ENCODE measurements at places on chromosomes 1 and 21.

DNA sequence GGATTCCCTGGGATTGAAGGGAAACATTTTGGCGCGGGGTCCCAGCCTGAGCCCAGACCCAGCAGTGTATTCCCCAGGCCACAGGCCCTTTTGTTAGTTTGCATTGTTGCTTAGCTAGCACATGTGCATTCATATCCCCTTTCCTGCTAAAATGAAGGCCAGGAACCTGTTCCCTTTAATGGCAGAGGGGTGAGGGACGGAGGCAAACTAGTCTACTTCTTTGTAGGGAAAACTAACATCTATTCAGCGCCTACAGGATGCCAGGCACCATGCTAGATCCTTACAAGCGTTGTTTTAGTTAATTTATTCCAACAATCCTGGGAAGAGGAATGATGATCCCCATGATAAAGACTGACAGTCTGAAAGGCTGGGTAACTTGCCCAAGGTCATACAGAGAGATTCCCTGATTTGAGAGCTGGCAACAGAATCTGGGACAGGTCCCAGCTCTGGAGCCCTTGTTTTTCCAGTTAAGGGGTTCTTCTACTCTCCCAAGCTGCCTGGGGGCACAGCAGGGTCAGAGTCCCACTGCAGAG lies 595 bp upstream of the E2F2 start:
- DNase-seq = no peak

DNA sequence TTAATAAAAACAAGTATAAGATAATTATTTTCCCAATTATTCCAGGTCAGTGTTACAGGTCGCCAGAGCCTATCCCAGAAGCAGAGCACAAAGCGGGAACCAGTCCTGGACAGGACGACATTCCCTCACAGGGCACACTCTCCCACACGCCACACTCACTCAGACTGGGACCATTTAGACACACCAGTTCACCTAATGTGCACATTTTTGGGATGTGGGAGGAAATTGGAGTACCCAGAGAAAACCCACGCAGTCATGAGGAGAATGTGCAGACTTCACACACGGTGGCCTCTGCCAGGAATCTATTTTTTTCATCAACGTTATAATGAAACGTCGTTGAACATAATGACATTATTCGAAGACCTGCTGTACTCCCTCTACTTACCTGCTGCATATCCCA lies 20.5 kb upstream of the NRDC start:
- DNase-seq = no peak

- DNase-seq = no peak
Measured at GRCh38 chr1:88640060-88640459, 44.0 kb upstream of the PKN2 start.

DNA sequence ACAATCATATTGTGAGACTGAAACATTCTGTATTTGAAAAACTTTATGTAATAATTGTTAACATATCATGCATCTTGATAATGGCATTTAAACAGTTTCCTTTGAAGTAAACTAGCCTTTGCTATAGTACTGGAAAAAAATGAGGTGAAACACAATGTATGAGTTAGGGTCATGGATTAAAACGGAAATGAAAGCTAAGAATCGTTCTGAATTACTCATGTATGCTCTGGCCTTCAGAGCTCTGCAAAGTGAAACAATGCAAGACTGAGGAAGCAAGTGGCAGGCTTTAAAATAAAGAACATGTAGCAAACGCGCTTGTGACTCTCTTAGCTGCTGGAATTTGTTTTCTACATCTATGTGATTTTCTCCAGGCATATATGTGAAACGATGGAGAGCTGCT lies 317.1 kb downstream of the DPYD start:
- DNase-seq = no peak

GRCh38 chr1:180092931-180093650 lies 61.6 kb upstream of the QSOX1 start:
- DNase-seq = no peak

DNA sequence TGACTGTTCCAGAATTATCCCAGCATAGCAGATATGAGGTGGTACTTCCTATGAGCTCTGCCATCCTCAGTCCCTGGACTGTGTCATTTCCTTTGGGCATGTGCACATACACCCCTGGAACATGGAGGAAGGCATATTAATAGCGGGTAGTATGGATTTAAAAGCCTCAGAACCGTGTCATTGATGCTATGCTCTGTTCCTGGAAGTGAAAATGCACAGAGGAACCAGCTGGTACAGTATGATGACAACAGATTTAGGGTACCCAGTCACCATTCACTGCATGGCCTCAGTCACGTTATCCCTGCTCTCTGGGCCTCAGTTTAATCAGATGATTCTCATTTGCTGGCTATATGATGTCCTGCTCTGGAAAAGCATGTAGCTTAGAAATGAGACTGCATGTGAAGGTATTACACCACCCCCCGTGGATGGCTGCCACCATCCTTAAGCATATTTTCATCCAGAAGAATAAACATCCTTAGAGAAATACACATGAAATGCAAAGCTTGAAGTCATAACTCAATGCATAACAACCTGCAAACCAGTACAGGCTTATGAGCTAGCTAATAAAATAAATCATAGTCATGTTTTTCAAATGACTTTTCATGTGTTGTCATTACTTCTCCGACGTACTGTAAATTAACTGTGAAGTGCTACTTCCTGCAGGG lies 37.8 kb downstream of the SETD4 start:
- DNase-seq = no peak

- no peak for DNase-seq
Measured at GRCh38 chr1:94463765-94464330, 45.7 kb downstream of the ABCD3 start.

- DNase-seq = no peak
Measured at GRCh38 chr1:37020653-37021277, 13.6 kb downstream of the GRIK3 start.

- DNase-seq = no peak
Measured at GRCh38 chr1:180982422-180982821, 40.2 kb downstream of the STX6 start.

- DNase-seq = no peak
Measured at GRCh38 chr21:36384885-36385232, 333 bp upstream of the CHAF1B start.

DNA sequence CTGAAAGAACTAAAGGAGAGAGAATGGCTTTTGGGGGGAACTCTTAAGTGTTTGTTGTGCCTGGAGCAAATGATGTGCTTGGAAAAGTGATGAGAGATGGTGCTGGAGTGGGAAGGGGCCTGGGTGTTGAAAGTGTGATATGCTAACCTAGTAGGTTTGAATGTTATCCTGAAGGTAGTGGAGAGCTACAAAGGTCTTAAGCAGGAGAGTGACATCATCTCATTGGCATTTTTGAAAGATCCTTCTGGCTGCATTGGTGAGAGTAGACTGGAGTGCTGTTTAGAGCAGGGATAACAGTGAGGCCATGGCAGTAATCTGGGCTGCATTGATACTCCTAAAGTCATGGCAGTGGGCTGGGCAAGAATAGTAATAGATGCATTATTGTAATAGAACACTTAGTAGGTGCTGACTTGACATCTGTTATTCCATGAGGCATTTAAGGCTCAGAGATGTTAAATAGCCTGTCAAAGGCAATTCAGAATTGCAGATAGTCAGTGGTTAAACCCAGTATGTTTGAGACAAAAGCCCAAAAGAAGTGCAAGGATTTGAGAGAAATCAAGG lies 44.5 kb downstream of the MDM4 start:
- no peak for DNase-seq

GRCh38 chr1:185418472-185418871 lies 101.4 kb upstream of the IVNS1ABP start:
- DNase-seq = no peak

- no peak for DNase-seq
Measured at GRCh38 chr1:29349871-29350491, 113.7 kb downstream of the PTPRU start.

DNA sequence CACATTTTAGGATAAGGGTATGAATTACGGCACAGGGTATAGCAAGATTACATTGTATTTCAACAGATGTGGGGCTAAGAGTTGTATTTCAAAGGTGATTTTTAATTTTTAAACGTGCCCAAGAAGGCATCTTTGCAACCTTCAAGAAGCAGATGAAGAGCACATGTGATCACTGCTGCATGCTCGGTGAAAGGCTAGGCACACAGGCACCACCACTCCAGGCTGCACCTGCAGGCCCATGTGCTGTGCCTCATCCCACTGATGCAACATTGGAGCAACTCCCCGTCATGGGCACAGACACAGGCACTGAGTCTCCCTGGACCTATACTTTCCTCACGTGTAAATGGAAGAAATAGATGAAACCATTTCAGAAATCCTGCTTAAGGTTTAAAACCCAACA lies 23.5 kb downstream of the UBE2G2 start:
- DNase-seq = no peak

DNA sequence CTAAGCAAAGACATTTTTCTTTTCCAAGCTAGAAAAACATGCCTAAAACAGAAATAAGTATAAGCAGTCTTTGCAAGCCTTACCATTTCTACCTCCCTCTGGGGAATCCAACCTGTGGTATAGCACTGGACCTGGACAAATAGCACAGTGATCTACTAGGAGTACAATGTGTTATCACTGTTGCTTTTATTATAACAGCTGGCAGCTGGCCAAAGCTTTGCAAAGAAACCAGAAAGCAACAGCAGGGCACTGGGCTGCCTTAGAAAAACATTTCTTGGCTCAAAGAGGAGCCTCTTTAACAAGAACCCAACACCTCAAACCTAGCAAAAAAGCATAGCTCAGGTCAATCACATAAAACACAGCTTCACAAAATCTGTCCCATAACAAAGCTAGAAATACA lies 294.5 kb upstream of the GREM2 start:
- DNase-seq = no peak

GRCh38 chr1:76029331-76029730 lies 45.2 kb upstream of the ST6GALNAC3 start:
- no peak for DNase-seq

- DNase-seq = peak; percentile 60
Measured at GRCh38 chr1:223706077-223706973, 6.0 kb upstream of the CAPN2 start.

DNA sequence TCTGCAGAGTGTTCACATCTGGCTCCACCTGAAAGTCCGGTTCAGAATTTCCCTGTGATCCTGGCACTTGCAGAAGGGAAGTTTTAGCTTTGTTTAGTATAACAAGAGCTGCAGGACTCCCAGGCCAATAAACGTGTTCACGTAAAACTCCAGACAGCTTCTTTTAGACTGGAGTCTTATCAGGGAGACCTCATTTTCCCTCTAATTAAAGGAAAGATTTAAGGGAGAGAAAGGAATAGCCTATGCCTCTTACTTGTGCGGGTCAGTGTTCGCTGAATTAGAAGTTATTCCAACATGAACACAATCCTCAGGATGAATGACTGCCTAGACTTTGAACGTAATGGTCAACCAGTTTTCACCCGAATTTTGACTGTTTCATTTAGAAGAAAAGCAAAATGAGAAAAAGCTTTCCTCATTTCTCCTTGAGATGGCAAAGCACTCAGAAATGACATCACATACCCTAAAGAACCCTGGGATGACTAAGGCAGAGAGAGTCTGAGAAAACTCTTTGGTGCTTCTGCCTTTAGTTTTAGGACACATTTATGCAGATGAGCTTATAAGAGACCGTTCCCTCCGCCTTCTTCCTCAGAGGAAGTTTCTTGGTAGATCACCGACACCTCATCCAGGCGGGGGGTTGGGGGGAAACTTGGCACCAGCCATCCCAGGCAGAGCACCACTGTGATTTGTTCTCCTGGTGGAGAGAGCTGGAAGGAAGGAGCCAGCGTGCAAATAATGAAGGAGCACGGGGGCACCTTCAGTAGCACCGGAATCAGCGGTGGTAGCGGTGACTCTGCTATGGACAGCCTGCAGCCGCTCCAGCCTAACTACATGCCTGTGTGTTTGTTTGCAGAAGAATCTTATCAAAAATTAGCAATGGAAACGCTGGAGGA lies 202.1 kb upstream of the SGIP1 start:
- DNase-seq = no peak

GRCh38 chr1:238964631-238965030 lies 421.7 kb upstream of the CHRM3 start:
- DNase-seq = no peak

DNA sequence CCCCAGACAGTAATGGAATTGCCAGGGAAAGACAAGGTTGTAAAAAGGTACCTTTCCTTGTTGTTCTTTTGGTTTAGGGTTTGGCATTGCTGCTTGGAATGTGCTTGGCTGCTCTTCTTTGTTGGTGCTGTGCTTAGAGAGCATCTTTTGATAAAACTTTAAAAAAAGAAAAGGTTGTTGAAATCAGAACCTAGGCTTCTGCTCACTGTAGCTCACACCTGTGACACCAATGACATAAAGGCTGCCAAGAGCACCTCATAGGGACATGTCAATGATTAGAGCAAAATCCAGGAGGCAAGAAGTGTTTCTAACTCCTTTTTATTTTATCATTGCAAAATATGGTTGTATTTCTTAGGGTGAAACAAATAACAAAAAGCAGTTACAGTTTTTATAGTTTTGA lies 28.9 kb downstream of the CLEC20A start:
- no peak for DNase-seq

DNA sequence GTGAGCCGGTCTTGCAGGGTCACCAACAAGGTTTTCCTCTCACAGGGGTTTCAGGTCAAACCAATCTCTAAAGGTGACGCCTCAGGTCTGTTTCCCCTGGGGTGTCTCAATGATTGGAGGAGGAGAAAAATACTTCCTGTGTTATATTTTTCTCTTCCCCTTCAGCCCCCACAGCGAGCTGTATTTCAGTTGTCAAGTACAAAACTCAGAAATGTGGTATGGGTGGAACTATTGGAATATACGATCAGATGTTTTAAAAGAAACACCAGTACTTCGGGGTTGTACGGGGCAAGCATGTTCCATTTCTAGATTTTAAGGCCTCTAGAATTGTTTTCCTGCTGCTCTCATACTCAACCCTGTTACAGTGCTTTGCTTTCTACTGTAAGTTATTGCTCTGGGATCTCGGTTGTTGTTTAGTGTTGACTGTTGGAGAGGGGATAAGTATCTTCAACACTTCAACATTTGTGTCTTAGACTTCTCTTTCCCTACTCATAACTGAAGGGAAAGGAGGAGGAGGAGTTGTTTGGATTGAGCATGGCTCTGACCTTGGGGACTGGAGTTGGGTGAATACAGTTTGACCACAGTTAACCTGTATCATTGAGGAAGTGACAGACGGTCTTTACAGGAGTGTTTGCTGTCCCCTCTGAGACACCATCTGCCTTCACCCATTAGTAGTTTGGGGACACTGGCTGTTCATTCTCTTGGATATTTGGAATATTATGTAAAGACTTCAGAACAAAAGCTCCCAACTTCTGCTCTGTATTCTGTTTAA lies 2.0 kb downstream of the MAPKAPK2 start:
- DNase-seq = no peak

DNA sequence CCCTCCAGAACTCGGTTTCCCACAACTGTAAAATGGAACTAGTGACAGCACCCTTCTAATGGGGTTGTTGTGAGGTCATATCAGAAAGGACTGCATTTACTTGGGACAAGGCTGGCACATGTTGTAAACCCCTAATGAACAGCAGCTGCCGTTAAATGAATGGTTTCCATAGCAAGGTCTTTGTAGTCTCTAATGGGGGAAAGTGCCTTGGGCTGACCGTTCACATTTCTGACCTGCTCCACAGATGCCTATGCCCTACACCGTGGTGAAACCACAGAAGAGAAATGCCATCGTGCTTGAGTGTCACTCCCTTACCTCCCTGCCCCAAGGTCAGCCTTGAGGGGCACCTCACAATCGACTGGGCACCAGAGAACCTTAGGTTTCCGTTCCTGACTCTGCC lies 143.1 kb downstream of the ZSCAN20 start:
- no peak for DNase-seq
